DMS79 treated with DMSO at 0.1 percent for 48 hours (cell line): ENCODE measurements at places on chromosomes 6 and 20.

DNA sequence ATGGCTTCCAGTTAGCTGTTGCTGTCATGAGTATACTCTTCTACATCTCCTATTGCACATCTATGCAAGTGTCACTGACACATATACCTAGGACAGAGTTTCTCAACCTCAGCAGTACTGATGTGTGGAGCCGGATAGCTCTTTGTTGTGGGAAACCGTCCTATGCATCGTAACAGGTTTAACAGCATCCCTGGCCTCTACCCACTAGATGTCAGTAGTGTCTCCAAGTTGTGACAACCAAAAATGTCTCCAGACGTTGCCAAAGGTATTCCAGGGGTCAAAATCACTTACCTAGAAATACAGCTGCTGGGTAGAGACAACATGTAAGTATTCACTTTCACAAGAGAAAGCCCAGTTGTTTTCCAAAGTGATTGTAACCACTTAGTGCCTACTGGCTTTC is 637.6 kb downstream of the RNF144B start:
- DNase-seq = no peak

DNA sequence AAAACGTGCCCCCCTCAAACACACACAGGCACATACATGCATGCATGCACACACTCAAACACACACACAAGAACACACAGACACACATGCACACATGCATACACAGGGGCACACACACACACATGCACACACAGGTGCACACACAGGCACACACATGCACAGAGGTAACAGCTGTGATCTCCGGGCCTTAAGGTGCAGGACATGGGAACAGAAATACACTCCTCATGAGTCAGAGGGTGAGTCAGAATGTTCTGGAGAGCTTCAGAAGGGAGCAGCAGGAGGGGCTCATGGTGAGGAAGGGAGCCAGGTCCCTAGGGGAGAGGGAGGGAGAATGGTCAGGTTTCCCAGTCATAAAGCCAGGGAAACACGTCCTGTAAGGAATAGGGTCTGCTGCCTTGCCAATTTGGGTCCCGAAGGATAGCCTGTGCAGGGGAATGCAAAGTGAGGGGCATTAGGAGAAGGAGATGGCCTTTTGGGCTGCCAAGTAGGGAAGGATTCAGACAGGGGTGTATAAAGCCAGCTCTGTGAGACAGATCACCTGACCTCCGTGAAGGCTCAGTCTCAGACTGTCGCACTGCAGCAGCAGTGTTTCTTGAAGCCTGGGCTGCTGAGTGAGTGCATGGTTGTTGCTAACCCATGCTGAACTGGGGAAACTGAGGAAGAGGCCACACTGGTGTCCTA is 123.9 kb downstream of the MAFB start:
- no peak for DNase-seq

- DNase-seq = no peak
Observed at GRCh38 chr20:63132715-63133471, 83.0 kb downstream of the YTHDF1 start.

DNA sequence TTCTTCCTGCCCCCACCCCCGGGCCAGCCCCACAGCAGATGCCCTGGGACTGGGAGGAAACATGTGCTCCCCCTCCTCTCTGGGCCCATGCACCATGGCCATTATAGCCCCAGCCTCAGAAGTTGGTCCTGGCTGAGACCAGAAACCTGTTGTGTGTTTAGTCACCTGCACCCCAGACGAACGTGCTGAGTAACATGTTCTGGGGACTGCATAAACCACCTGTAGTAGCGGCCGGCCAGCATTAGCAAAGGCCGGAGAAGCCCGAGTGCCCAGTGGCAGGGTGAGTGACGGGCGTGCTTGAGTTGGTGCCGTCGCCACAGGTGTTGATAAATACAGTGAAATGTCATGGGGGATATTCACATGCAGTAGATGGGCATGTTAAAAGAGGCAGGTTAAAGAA is 73.9 kb downstream of the TCP11 start:
- no peak for DNase-seq

DNA sequence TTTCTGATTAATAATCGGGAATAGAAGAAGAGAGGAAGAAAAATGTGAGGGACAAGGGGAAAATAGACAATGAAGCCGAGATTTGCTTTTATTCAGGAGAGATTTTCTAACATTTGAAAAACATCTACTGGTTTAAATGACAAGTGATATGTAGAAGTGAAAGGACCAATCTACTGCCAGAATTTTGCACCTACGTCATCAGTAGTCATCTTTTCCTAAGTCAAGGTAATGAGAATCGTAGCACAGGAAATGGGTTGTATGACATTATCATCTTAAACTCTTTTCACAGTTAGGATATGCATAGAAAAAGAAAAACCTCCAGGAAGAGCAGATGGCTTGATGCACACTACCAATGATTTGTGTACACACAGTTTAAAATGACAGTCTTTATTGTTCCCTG is 45.3 kb upstream of the RAB32 start:
- no peak for DNase-seq
